Cerebellar nuclear complex (tissue), 1 donor: ENCODE measurements at places on chromosomes 2 and 18.

GRCh38 chr2:61045999-61046398, 19.7 kb upstream of the SANBR start:
- DNase-seq = no peak

- DNase-seq = no peak
Observed at GRCh38 chr2:45293182-45293581, 283.9 kb upstream of the SIX2 start.

GRCh38 chr18:8822643-8823042, 117.3 kb downstream of the MTCL1 start:
- DNase-seq = no peak

DNA sequence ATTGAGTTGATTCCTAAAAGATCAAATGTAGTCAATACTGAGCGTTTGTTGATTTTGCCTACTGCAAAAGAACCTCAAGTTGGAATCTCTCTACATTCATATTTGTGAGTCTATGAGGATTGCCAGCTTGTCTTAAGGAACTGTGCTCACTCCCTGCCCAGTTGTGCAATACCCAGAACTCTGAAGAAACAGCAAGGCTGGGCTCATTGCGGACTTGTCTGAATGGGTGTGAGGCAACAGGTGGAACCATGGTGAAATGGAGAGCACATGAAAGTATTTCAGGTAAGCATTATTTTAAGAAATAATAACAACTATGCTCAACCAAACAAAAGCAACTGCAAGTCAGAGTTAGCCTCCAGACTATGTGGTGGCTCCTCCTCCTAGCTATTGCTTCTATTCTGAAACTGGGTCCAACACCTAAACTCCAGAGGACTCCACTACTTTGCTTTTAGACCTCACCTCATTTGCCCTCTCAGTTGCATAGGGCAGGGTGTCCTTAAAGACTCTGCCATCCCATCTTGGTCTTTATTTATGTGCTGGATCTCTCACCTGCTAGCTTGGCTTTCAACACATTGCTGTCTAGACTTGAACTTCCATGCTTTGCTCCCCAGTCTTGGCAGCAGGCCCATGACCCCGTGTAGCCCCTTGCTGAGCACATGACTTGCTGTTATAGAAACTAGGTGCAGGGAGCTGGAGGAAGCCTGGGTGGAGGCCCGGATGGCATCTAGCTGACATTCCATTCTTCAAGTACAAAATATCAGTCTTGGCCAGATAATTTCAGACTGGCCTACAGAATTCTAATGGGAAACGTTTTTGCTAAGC, 94.8 kb upstream of the ARL5A start:
- DNase-seq = no peak

GRCh38 chr2:215425021-215425782, 10.7 kb downstream of the FN1 start:
- DNase-seq = no peak

DNA sequence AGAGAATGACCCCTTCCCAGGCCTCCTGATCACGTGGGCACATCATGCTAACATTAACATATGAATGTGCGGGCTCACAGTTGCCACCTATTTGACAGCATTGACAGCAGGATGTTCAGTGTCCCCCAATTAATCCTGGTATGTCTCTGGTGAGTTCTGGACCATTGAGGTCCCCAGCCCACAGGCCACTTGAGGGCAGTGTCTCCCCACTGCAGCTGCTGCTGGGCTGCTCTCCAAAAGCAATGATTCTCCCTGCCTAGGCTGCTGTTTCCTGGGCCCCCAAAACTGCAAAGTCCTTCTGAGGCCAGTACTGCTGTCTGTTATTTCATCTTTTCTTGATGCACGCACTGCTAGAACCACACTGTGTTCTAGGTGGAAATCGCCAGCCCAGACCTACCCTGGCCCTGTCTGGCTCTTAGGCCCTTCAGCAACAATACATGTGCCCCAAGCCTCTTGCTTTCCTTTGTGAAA, 52.7 kb upstream of the MAPK4 start:
- peak; percentile 32 for DNase-seq

DNA sequence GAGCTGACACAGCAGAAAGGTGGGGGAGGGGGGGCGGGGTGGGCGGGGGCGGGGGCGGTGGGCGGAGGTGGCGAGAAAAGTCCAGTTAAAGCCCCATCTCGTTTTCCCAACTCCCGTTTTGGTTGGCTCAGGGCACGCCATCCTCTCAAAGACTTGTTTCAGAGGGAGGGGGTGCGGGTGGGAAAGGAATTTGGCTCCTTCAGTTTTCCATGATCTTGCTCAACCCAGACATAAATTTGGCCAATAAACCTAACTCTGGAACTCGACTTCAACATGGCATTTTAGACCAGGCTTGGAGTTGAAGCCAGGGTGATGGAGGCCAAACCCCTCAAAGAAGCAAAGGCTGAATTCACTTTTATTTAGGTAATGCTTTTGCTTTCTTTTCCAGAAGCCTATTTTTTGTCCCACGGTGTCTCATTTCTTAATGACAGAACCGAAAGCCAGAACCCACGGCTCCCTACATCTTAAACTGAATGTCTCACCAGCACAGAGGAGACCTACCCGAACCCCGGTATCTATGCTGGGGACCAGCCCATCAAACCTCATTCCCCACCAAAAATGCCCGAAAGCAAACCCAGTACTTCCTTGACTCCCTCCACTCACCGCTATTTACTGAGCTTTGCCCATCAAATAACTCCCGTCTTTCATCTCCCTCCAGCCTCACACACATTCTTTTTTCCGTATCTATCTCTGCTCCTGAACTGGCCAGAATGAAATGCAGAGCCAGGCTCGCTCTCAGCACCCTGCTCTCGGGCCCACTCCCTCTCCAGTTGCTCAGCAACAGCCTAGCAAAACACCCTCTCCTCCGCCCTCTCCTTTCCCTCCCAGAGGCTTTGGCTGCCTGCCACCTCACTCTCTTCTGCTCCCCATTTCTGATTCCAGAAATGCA, 4.3 kb downstream of the IGFBP5 start:
- DNase-seq = peak; percentile 33

- no peak for DNase-seq
Observed at GRCh38 chr2:121705390-121705789, 31.3 kb downstream of the NIFK start.

GRCh38 chr2:239311132-239312040, 89.4 kb downstream of the HDAC4 start:
- peak; percentile 16 for DNase-seq

DNA sequence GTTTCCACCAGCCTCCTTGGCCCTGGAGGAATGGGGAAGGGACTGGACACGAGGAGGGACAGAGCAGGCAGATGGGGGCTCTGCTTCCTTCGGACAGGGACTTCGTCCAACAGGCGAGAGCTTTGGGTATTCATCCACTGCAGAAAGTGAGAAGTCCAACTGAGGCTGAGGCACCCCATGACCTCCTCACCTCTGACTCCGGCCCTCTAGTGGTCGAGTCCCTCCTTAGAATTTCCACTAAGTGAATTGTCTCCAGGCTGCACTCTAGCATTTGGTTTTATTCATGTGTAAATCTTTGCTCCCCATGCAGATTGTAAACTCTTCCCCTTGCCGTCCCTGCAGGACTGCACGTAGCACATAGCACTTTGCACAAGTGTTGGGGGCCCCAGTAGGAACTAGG, 75.6 kb downstream of the TMEM247 start:
- DNase-seq = no peak

DNA sequence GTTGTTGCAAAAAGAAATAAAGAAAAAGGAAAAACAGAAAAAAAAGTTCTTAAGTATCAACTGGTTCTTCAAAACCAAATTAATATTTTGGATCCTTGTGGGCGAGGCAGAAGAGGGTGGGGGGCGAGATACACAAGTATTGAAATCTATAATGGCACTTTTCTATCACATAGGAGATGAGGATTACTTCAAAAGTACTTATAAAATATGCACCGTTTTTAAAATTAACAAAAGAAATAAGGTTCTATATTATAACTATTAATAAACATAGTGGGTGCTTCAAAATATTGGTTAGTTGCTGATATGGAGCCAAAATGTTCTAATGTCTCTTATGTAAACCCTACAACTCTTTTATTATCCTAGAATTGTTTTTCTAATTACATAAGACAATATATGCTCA, 2.1 kb downstream of the FECH start:
- no peak for DNase-seq

GRCh38 chr2:60118061-60118460, 435.4 kb downstream of the BCL11A start:
- no peak for DNase-seq

GRCh38 chr2:226208726-226209125, 590.9 kb downstream of the IRS1 start:
- DNase-seq = no peak

- no peak for DNase-seq
Observed at GRCh38 chr2:214117054-214117453, 293.8 kb upstream of the VWC2L start.

DNA sequence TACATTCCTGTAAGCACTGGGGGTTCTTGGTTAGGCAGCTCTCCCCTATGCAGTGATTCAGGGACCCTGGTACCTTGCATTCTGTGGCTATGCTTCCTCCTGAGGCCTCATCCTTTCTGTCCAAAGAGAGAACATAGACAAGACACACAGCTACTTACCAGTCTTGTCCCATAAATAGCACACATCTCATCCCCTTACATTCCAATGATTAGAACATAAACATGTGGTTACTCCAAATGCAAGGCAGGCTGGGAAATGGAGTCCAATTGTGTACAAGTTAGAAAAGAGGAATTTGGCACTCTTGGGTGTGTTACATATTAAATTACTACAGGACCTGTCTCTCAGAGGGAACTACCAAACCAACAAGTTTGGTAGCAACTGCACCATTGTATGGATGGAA, 171.3 kb downstream of the ARHGAP15 start:
- no peak for DNase-seq

- no peak for DNase-seq
Observed at GRCh38 chr18:36128530-36128870, 640 bp downstream of the SLC39A6 start.

DNA sequence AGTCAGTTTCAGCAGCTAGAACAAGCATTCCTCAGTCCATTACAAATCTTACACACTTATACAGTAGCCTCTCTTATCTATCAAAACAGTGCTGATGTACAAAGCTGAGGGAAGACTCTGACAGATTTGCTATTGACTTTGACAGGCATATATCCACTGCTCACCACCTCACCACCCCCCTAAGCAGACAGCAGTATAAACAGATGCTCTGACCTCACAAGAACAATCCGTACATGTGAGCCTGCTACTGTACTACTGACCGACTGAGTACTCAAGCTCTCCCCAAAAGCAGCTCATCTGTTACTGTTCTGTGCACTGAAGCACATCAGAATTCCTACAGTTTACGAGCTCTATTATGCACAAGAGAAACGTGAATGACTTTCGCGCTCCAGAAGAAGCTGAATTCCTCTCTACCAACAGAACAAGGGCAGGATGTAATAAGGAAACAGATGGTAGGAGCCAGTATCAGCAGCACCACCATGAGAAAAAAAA, 95.6 kb upstream of the PDE1A start:
- DNase-seq = peak; percentile 48

GRCh38 chr2:77508511-77508910, 13.7 kb downstream of the LRRTM4 start:
- no peak for DNase-seq

DNA sequence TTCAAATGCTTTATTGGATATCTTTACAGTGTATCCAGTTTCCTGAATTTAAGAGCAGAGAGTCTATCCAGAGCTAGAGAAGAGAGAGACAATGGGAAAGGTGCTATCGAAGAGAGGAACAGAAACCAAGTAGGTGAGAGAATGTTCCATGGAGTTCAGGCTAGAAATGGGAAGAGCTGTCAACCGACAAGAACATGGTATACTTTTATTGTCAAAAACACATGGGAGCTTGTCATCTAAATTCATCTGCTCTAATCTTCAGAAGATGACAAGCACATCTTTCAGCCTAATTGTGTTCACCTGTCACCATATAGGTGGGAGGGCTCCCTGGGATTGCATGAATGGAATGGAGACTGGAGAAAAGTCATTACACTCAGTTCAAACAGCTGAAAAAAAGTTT, 690.4 kb upstream of the LRATD1 start:
- DNase-seq = no peak

DNA sequence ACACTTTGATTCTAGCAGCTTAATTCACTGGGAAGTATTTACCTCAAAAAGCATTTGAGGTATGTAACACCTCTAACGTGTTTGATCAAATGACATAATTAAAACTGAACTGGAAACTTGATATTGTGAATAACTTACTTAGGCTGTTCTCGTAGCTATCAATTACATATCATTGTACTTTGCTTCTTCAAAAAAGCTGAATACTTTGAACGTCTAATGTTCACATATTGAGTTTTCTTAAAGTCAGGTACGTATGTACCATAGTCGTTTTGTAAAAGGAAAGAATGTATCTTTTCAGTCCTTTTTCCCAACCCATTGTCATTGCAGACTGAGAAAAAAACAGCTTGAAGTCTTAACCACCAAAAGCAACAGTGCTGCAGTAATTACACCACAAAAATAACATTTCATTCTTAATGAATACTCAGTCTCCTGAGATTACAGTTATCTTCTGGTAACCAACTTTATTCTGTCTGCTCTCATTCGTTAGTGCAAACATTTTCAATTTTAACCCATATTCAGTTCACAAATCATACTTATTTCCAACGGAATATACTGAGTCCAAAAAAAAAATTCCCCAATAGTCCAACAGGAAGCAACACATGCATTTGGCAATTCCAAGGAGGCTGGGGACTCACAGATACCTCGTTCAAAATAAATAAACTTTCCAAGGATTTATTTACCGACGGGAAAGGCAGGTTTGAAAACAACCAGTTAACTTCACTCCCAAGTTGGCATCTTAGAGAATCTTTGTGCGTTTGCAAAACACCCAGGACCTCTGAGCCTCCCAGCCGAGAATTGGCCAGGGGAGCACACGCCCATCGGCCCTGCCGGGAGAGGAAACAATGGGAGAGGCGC, 1.1 kb downstream of the CHN1 start:
- no peak for DNase-seq

- DNase-seq = no peak
Observed at GRCh38 chr2:233241803-233242202, 9.7 kb upstream of the ATG16L1 start.

GRCh38 chr2:145807968-145808367, 1288.0 kb upstream of the ZEB2 start:
- DNase-seq = no peak
